ENCODE measurements at places on chromosomes 11 and 22.

GRCh38 chr11:12691473-12691872, 17.3 kb downstream of the TEAD1 start:
- DNase-seq = no peak

DNA sequence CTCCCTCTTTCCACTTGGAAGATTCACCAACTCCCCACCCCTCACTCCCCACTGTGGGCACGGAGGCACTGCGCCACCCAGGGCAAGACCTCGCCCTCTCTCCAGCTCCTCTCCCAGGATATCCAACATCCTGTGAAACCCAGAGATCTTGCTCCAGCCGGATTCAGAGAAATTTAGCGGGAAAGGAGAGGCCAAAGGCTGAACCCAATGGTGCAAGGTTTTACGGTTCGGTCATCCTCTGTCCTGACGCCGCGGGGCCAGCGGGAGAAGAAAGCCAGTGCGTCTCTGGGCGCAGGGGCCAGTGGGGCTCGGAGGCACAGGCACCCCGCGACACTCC, 397 bp upstream of the CD44 start:
- DNase-seq = no peak

- DNase-seq = no peak
Observed at GRCh38 chr11:35313760-35314153, 105.6 kb downstream of the SLC1A2 start.

GRCh38 chr22:43188829-43189545, 2.1 kb upstream of the TTLL12 start:
- DNase-seq = no peak

- DNase-seq = no peak
Observed at GRCh38 chr11:62860835-62861563, 19.7 kb upstream of the SLC3A2 start.

DNA sequence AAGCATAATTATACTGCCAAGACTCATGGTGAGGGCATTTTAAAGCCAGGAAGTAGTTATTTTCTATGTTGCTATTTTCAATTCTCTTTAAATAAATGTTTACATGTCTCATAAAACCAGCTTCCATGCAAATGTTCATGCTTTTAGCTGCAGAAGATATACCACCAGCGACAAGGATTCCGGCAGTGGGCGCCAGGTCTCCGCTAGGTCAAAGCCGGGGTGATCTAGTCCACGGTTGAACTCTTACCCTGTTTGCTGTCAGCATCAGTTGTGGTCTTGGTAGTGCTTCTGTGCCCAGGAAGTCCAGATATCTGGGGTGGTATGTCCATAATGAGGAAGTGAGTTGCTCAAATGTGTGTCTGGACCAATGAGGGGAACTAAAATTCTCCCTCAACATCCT, 265.7 kb downstream of the BRD1 start:
- no peak for DNase-seq

DNA sequence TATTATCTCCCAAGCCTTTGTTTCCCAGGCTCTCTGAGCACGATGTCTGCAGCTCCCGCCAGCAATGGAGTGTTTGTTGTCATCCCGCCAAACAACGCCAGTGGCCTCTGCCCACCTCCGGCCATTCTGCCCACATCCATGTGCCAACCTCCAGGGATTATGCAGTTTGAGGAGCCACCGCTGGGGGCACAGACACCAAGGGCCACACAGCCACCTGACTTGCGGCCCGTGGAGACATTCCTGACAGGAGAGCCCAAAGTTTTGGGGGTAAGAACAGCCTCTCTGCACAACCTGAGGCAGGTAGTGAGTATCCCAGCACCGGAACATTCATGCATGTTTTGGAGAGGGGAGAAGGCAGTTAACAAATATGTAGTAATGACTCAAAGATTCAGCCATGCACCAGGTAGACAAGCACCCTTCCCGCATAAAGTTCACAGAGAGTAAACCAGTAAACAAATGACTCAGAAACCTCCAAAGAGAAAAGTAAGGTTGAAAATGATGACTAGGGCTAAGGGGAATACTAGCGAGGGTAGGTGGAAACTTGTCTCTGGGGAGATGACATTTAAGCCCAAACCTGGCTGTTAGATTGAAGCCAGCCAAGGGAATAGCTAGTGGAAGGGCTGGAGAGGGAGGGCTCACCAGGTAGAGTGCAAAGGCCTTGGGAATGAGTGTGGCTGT, 7.2 kb downstream of the MS4A15 start:
- no peak for DNase-seq

DNA sequence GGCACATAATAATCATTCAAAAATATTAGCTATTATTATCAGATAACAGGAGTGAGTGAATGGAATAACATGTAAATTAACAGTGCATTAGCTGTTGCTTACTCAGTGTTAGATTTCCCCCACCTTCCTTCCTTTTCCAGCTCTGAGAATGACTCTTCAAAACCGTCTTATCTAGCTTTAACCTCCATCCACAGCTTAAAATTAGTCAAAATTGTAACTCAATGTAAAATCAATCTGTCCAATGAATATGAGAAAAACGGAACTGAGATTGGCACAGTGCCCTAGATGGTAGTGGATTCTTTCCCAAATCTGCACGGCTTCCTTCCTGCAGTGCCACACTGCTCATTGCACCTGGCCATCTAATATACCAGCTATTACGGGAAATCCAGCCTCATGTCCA, 156.8 kb upstream of the BDNF start:
- no peak for DNase-seq

DNA sequence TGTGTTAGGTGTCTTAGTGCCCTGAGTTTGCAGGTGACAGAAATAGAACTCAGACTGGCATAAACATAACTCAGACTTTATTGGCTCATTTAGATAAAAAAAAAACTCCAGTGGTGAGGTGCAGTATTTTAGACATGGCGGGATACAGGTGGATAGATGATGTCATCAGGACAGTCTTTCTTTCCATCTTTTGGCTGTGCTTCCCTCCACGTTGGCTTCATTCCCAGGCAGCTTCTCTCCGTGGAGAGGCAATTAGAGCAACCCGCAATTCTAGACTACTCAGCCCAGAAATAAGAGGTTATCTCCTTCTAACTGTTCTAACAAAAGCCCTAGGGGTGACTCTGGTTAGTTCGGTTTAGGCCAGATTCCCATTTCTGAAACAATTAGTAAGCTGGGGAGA, 40.5 kb downstream of the NCAM1 start:
- no peak for DNase-seq

- DNase-seq = no peak
Observed at GRCh38 chr11:117862753-117863152, 13.7 kb downstream of the FXYD6 start.

DNA sequence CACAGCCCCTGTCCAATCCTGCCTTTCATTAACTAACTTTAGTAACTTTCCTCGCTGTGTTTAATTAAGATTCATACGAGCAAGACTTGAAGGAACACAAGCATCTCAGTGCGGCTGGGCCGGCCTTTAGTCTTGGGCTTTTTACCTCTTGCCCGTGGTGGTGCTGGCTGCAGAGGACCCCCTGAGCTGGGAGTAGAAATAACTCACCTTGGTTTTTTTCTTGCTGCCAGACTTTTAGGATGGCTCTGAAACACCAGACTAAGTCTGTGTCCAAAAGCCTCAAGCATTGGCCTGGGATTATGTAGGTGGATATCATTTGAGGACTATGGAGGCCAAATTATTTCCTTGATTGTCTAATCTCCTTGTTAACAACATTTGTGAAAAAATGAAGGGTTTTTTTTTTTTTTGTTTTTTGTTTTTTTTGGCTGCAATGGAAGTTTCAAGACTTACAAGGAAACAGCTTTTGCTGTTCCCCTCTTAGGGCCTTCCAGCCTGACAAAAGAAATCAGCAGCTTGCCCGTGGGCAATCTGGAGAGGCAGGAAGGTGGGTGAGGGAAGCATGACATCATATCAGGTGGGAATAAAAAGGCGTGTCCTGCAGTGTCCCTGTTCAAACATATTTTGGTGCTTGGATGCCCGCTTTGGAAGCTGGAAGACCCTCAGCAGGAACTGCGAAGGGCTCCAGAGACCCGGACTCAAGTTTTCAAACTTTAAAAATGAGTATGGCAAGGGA, 44.0 kb downstream of the SMIM38 start:
- DNase-seq = no peak

GRCh38 chr22:28826921-28827320, 26.6 kb upstream of the XBP1 start:
- DNase-seq = no peak

GRCh38 chr11:55732936-55733335, 40.3 kb upstream of the OR5D13 start:
- no peak for DNase-seq

- DNase-seq = no peak
Observed at GRCh38 chr11:23974051-23974450, 522.8 kb upstream of the LUZP2 start.

DNA sequence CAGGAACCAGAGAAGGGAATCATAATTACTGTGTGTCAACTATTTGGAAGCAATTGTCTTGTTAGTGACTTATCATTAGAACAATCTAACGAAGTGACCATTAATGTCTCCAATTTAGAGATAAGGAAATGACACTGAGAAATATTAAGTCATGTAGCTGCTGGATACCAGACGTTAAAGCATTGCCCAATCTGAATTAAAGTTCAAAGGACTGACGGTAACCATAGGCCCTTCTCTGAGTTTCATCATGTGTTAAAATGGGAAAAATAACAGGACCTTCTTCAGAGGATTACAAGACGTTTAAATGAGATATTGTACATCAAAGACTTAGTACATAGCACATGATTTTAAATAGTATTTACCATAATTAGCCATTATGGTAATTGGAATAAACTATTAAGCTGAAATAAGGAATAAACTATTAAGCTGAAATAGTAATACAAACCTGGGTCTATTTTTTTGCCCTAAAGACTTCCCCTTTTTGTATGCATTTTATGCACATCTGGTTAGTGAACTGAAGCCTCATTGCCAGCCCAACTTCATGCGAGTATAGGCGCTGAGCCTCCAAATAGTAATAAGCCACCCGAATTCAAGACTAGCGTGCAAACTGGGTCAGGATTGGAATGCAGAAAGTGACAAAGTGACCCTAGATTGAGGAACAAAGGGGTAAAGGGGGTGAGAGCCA, 41.0 kb downstream of the GLYATL1 start:
- DNase-seq = no peak

GRCh38 chr11:396511-396947, 2.5 kb downstream of the PKP3 start:
- DNase-seq = no peak

GRCh38 chr11:125621995-125622394, 3.0 kb upstream of the CHEK1 start:
- DNase-seq = peak; percentile 53

GRCh38 chr11:130006929-130007328, 4.3 kb upstream of the PRDM10 start:
- DNase-seq = no peak

- no peak for DNase-seq
Observed at GRCh38 chr11:25838918-25839625, 492.9 kb upstream of the ANO3 start.

DNA sequence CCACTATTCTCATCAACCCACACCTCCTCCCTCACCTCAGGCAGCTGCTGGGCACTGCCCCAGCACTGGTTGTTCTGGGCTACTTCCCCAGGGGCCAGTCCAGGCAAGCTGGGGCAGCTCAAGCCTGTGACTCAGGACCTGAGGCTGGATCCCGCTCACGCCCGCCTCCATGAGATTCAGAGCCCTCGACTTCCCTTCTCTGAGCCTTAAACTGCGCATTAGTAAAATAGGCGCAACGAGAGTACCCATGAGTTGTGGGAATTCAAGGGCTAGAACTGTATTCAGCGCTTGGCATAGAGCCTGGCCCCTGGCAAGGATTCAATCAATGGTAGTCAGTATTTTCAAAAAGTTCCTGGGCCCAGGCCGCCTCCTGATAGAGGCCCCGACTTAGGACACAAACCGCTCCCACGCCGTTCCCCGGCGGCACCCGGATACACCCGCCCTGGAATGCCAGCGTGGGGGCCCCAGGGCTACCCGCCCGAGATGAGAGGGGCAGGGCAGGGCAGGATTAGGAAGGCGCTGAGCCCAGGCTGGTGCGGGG, 723 bp upstream of the CD82 start:
- DNase-seq = peak; percentile 72

- no peak for DNase-seq
Observed at GRCh38 chr11:125376856-125377255, 119.2 kb downstream of the FEZ1 start.

GRCh38 chr22:43431808-43432554, 20.2 kb downstream of the MPPED1 start:
- no peak for DNase-seq

GRCh38 chr22:29032014-29032475, 29.6 kb downstream of the C22orf31 start:
- DNase-seq = no peak

DNA sequence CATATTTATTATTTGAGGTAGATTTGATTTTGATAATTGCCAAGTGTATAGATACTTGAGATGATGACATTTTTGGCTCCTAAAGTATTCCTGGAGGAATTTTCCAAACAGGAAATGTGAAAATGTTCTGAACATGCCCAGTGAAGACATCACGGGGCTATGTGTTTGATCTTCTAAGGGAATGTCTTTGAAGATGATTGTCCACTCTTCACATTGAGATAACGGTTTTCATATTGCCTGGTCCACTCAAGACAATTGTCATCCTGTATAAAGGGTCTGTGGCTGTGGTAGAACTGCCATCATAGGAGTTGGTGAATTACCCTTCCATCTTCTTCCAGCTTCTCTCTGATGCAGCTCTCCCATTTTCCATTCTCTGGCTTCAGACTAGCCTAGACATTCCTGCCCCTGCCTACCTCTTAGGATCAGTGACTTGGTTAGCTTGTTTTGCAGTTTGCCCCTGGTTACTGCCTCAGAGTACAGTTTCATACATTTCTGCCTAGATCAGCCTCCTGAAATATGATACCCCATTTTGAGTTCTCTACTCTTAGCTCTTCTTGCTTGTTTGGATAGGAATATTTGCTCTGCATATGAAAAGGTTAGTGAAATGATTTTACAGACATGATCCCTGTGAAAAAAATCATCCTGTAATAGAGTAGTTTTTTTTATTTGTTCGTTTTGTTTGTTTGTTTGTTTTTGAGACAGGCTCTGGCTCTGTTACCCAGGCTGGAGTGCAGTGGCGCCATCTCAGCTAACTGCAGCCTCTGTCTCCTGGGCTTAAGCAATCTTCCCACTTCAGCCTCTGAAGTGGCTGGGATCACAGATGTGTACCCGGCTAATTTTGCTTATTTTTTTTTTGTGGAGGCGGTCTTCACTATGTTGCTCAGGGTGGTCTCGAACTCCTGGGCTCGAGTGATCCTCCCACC, 111.4 kb upstream of the SORL1-AS1 start:
- DNase-seq = no peak

DNA sequence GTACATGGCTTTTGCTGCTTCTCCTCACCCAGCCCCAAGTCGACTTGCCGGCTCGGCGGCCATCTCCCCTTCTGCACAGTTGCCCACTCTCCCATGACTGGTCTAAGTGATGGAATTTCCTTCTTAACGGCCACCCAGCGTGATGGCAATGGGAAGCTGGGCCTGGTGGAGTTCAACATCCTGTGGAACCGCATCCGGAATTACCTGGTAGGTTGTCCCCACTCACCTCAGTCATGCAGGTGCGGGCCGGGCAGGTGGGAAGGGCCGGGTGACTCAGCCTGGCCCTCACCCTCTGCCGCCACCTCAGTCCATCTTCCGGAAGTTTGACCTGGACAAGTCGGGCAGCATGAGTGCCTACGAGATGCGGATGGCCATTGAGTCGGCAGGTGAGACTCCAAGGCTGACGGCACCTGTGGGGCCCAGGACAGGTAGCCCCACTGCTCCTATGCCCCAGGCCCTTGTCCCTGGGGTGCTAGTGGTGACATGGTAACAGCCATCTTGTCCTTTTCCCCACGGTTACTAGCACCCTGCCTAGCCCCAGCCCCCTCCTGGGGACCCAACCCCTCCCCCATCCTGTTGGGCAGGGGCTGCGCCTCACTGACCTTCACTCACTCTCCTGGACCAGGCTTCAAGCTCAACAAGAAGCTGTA, 28.1 kb downstream of the CAPN1 start:
- no peak for DNase-seq

GRCh38 chr22:32206774-32207758, 2.2 kb upstream of the RFPL2 start:
- peak; percentile 3 for DNase-seq
